Panc1 (cell line): ENCODE measurements at places on chromosomes 13 and 19. TPM values are rescaled to one million over a fixed set of nuclear protein-coding genes. Genes with fewer than 3 reads are reported as not detected.

The ZNF429 gene
- total RNA-seq: 8.3 TPM

The LENG9 gene
- 5.1 TPM for total RNA-seq

The NLRP9 gene
- total RNA-seq: not detected

The KLK3 gene
- not detected for total RNA-seq

The SLC25A15 gene
- 16.4 TPM for total RNA-seq

The TMEM150B gene
- total RNA-seq: not detected

The SLC6A16 gene
- 1.3 TPM for total RNA-seq

The F7 gene
- not detected for total RNA-seq

The SPART gene
- 38.9 TPM for total RNA-seq

The GRIN3B gene
- total RNA-seq: 4.6 TPM

The IRS2 gene
- 5.9 TPM for total RNA-seq

The ZSCAN5C gene
- total RNA-seq: not detected

The ZNF837 gene
- total RNA-seq: 1.6 TPM

The GJA3 gene
- 11.6 TPM for total RNA-seq

The IL12RB1 gene
- 0.36 TPM for total RNA-seq

The PIBF1 gene
- 11.7 TPM for total RNA-seq

The FBXO27 gene
- 443 TPM for total RNA-seq

The C5AR1 gene
- 2.7 TPM for total RNA-seq
